ENCODE measurements at places on chromosomes 7 and 10.

DNA sequence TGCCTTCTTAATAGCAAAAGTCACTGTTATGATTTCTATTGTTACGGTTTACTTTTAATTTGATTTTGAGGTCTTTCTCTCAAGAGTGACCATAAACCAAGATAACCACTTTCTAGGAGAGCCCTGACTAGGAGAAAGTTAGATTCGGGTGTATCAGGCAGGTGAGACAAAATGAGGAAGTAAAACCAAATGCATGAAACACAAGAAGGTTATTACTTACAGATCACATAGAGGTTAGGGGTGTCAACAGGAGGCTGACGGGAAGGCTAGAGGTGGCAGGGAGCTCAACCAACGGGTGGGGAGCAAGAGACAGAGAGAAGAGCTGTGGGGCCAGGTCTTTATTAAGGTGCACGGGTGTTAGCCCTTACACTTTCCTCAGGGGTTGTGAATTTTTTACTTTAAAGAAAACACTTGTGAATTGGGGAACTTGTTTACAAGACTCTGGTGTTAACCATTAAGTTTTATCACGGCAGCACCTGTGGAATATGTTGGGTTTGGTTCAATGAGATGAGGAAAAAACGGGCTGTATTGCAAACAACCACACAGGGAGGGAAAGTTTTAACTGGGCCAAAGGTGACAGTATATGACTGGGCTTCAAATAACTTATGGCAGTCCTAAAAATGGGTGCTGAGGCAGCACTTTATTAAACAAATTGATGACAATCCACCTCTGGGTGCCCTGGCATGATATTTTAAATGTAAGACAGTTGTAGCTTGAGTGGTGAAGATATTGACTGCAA lies 154.9 kb downstream of the SDHAF3 start:
- no peak for DNase-seq

GRCh38 chr7:37927773-37928444 lies 7.5 kb downstream of the EPDR1 start:
- no peak for DNase-seq

DNA sequence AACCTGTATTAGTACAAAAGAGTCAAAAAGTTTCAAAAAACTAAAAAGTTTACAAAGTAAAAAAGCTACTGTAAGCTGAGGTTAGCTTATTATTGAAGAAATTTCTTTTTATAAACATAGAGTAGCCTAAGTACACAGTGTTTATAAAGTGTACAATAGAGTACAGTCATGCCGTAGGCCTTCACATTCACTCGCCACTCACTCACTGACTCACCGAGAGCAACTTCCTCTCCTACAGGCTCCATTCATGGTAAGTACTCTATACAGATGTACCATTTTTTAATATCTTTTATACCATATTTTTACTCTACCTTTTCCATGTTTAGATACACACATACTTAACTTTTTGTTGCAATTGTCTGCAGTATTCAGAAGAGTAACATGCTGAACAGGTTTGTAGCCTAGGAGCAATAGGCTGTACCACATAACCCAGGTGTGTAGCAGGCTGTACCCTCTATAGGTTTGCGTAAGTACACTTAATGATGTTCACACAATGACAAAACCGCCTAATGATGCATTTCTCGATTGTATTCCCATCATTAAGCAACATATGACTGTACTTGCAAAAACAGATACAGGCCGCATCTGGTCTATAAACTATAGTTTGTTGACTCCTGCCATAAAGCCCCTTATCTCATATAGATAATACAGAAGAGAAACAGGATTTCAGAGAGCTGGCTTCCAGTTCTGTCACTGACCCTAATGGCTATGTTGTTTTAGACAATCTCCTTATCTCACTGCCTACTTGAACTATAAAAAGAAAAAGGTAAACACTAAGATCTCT lies 438.8 kb downstream of the HTR7 start:
- no peak for DNase-seq

DNA sequence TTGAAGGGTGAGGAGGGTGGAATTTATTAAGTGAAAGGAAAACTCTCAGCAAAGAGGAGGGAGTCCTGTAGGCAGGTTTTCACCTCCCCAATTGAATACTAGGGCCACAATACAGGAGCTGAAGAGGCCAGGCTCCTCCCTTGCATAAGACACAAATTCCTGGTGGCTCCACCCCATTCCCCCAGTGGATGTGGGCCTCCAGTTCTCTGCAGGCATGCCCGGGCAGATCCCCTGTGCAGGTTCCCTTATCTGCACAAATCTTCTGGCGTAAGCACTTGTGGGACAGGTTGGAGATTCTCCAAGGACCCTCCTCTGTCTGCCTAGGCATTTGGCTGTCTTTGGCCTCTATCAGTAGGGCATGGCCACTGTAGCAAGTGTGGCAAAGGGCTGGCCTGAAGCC lies 847.1 kb upstream of the MBL2 start:
- no peak for DNase-seq

GRCh38 chr10:109975244-109976190 lies 32.3 kb upstream of the ADD3 start:
- no peak for DNase-seq

- DNase-seq: no peak
Measured at GRCh38 chr10:96017191-96017687, 26.1 kb upstream of the CCNJ start.
